ENCODE measurements at places on chromosomes 13 and 19. TPM values are rescaled to one million over a fixed set of nuclear protein-coding genes. Genes with fewer than 3 reads are reported as not detected.

- no peak overlapping the region for H3K4me3 ChIP-seq
- H3K27ac ChIP-seq, result no peak overlapping the region
- peaks cover 28% of the 10 kb centered on the region for H3K27me3 ChIP-seq
- no peaks in the 10 kb centered on the region for H3K4me1 ChIP-seq
- H3K36me3 ChIP-seq, result no peaks in the 10 kb centered on the region
Observed at GRCh38 chr19:41796901-41797300, 514 bp downstream of the CEACAM3 start.

DNA sequence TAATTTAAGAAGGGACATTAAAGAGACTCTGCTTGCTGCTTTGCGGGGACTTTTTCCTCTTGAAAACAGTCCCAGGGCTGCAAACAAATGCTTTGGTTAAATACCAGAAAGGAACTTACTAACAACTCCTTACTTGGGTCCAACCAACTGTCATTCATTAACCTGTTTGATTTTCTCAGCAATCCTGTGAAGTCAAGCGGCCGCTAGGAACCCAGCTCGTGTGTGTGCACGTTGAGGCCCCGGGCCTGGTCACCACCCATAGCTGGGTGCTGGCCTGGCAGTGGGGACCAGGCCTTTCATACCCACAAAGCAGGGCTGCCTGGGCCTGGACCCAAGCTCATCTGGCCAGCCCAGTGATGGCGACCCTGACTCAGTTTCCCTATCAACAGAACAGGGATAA, 50.7 kb downstream of the C1QTNF9 start:
- H3K27ac ChIP-seq, result no peak overlapping the region
- no peak overlapping the region for H3K4me3 ChIP-seq
- H3K27me3 ChIP-seq, result no peaks in the 10 kb centered on the region
- no peaks in the 10 kb centered on the region for H3K36me3 ChIP-seq
- no peak for DNase-seq

Gene GPR12
- not detected for total RNA-seq

DNA sequence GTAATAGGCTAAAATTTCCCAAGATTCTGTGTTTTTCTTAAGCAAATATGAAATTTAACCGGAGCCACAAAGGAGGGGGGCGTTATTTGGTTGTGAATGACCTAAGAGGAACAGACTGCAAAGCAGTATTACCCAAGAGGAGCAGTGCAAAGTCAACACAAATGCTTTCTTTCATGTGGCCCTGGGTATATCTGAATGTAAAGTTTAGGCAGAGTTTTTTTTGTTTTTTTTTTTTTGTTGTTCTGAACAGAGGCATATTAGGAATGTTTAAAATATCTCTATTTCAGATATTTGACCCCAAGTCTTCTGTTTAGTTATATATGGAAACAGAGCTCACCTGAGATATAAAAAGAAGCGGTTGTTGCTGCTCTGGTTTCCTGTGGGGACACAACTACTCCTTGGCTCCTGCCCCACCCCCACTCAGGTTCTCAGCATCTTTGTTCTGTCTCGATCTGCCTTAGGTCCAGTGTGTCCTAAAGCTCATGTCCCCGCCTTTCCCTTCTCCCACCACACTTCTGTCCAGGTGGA, 220.7 kb downstream of the RFC3 start:
- H3K4me3 ChIP-seq, result no peak overlapping the region
- H3K36me3 ChIP-seq, result no peaks in the 10 kb centered on the region
- H3K27ac ChIP-seq, result no peak overlapping the region
- no peaks in the 10 kb centered on the region for H3K27me3 ChIP-seq
- DNase-seq, result no peak

DNA sequence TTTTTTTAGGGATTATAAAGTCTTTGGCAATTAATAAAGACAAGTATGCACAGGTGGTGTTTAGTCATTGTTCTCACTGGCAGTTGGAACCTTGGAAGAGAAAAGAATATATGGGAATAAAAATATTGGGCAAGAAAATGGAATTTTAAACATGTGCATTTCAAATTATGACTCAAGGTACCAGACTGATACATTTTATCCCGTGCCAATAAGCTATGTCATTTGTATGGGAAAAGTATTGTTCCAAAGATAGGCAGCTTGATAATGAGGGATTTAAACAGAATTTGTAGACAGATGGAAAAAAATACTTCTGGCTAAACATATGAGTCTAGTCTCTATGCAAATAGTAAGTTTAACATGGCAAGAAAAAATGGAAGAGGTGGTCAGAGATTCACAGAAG, 169.5 kb upstream of the UFM1 start:
- peak overlapping the region; percentile 62 for H3K27ac ChIP-seq
- peaks cover 7% of the 10 kb centered on the region for H3K4me1 ChIP-seq
- H3K4me3 ChIP-seq, result peak overlapping the region; percentile 48
- no peaks in the 10 kb centered on the region for H3K27me3 ChIP-seq
- no peak for DNase-seq

GRCh38 chr13:103969520-103970050, 903.4 kb upstream of the SLC10A2 start:
- no peak overlapping the region for H3K27ac ChIP-seq
- DNase-seq, result no peak
- no peak overlapping the region for H3K4me3 ChIP-seq
- H3K4me1 ChIP-seq, result no peaks in the 10 kb centered on the region
- H3K27me3 ChIP-seq, result no peaks in the 10 kb centered on the region

- no peaks in the 10 kb centered on the region for H3K27me3 ChIP-seq
- H3K27ac ChIP-seq, result no peak overlapping the region
Observed at GRCh38 chr19:10505583-10506229, 2.5 kb upstream of the KEAP1 start.

DNA sequence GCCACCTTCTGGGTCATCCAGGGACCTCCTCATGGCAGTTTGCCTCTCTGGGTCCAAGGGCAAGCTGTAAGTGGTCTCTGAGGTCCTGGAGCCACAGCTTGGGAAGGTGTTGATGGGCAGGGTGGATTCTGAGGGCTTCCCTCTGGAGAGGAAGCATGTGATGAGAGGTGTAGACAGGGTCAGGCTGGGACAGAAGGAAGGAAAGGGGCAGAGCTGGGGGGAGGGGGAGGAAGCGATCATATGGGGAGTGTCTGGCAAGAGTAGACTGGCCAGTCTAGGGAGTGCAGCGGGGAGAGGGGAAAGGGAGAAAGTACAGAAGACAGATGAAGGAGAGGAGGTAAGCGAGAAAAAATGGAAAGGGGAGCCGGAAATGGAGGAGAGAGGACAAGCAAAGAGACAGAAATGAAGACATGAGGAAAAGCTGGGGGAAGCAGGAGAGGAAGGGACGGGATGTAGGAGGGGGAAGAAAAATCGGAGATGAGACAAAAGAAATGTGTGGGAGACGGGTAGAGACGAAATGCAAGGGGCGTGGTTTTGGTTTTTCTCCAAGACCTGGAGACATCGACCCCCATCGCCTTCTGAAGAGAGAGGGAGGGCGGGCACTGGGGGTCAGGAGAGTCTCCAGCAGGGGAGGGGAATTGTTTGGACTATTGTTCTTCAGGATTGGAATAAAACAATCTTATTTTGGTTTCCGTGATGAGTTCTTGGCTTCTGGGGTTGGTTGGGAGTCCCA, 26.6 kb downstream of the ZSWIM9 start:
- H3K4me1 ChIP-seq, result peaks cover 4% of the 10 kb centered on the region
- H3K4me3 ChIP-seq, result no peak overlapping the region
- no peak for DNase-seq
- H3K36me3 ChIP-seq, result peaks cover 14% of the 10 kb centered on the region
- H3K27ac ChIP-seq, result no peak overlapping the region

Gene URAD
- total RNA-seq, result not detected

- peaks cover 14% of the 10 kb centered on the region for H3K27me3 ChIP-seq
- DNase-seq, result no peak
- H3K36me3 ChIP-seq, result no peaks in the 10 kb centered on the region
- peaks cover 11% of the 10 kb centered on the region for H3K4me1 ChIP-seq
Observed at GRCh38 chr19:32227561-32228165, 117.7 kb upstream of the ZNF507 start.

Gene PROZ
- total RNA-seq, result not detected

DNA sequence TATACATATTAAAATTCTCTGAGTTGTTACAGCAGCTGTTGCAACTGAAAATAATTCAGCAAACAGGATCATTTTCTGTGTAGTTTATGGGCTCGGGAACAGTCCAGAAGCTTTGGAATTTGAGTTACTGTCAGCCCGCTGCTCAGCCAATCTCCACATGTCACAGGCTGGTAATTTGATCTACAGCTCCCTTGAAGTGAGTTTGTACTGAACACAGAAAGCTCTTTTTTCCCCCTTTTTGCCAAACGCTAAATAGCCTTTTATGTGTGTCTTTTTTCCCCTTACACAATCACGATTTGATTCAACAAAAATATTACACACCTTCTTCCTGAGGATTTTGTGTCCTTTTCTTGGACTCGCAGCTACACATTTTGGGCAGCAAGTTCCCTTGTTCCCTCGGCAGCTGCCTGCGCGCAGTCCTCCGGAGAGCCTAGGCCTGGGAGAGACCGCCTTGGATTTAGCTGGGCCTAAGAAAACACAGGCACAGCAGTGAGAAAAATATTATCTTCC, 371.4 kb downstream of the KCNRG start:
- H3K27me3 ChIP-seq, result peaks cover 4% of the 10 kb centered on the region
- no peak for DNase-seq
- no peak overlapping the region for H3K27ac ChIP-seq

- no peak overlapping the region for H3K4me3 ChIP-seq
- no peak overlapping the region for H3K27ac ChIP-seq
Observed at GRCh38 chr13:35714121-35714520, 237.6 kb upstream of the MAB21L1 start.

GRCh38 chr13:107028751-107029150, 460.8 kb upstream of the ARGLU1 start:
- DNase-seq, result no peak
- H3K36me3 ChIP-seq, result no peaks in the 10 kb centered on the region
- H3K27ac ChIP-seq, result no peak overlapping the region
- H3K27me3 ChIP-seq, result no peaks in the 10 kb centered on the region
- no peak overlapping the region for H3K4me3 ChIP-seq

Gene PSG7
- not detected for total RNA-seq

Gene TPTE2
- not detected for total RNA-seq

GRCh38 chr13:21611385-21611784, 7.4 kb upstream of the MICU2 start:
- no peak for DNase-seq
- no peaks in the 10 kb centered on the region for H3K36me3 ChIP-seq
- H3K4me1 ChIP-seq, result no peaks in the 10 kb centered on the region
- H3K27me3 ChIP-seq, result peaks cover 13% of the 10 kb centered on the region
- no peak overlapping the region for H3K4me3 ChIP-seq

Data from activated CD8-positive, alpha-beta T cell treated with anti-CD3 and anti-CD28 coated beads, Interleukin-2, amount 10 ng/mL, durations not matched to agents 7 days and 5 days (primary cell).